NCI-H1105 (cell line): ENCODE measurements at places on chromosomes 1 and 21.

DNA sequence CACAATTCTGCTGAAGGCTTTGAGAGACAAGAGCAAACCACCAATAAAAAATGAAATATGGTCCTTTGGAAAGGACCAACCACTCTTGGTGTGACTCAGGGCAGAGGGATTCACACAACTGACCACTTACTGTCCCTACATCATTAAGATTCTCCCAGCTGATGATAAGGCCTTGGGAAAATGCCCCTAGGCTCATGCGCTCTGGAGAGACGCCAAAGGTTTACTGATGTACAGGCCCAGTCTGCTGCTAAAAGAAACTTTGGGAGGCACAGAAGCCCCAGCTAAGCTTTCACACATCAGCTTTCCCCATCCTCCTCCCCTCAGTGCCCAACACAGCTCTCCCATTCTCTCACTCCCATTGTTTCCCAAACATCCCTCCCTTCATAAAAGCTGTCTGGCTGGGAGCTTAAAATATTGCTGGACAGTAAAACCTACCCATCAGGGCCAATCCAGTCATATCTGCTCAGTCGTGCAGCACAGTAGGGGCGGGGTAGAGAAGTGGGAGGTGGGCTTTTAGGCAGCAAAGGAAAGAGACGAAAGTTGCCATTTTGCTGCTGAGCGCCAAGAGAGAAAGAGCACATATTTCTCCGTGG lies at the start of gene GJA8:
TSS of gene GJA8 (plus strand) at position 543 of the 593 bp plus-strand sequence. CDS start 5,161 bp downstream, outside the sequence.
- no peak for DNase-seq

DNA sequence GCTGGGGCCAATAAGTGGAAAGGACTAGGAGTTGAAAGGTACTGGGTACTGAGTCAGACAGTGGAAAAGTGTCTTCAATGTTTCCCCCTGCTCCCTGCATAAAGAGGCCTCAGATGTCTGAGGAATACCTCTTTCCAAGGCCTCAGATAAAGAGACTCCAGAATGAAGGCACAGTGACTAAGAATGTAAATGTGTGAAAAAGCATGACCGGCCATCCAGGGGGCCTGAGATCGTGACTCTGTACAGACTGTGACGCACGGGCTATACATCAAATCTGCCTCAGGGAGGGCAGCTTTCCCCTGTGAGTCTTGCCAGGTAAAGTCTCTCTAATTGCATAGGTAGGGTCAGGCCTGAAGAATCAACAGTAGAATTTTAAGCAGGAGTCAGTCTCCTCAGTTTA lies 1690.5 kb downstream of the KCNT2 start:
- DNase-seq: no peak

- peak; percentile 43 for DNase-seq
Observed at GRCh38 chr1:72915581-72915980, 633.2 kb upstream of the NEGR1 start.

DNA sequence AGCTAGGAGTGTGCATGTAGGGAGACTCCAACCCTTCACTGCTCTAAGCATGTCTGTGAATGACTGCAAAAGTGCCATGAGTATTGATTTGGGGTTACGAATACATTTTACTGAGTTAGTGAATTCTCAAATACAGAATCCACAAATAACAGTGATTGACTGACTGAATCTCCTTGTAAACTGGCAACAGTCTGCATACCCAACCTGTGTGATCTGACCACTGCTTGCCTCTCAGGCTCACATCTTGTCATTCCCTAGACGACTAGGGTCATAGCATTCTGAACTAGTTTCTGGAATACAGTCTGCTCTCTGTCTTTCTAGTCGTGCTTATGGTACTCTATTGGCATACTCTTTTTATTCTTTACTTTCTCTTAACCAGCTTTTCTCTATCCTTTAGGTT lies 7.4 kb downstream of the RRP15 start:
- DNase-seq: no peak

DNA sequence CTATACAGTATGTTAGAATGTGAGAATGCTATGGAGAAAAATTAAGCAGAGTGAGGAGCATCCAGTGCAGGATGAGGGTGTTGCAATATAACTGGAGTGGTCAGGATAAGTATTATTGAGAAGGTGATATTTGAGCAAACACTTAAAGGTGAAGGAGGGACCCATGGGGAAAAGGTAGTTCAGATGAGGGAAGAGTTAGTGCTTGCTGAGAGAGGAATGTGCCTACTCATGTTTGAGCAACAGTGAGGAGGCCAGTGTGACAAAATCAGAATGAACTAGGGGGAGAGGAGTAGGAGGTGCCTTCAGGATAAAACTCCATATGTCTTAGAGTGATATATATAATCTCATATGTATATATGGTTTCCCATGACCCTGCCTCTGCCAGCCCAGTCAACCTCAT lies 6.2 kb upstream of the TRIM45 start:
- DNase-seq: no peak

DNA sequence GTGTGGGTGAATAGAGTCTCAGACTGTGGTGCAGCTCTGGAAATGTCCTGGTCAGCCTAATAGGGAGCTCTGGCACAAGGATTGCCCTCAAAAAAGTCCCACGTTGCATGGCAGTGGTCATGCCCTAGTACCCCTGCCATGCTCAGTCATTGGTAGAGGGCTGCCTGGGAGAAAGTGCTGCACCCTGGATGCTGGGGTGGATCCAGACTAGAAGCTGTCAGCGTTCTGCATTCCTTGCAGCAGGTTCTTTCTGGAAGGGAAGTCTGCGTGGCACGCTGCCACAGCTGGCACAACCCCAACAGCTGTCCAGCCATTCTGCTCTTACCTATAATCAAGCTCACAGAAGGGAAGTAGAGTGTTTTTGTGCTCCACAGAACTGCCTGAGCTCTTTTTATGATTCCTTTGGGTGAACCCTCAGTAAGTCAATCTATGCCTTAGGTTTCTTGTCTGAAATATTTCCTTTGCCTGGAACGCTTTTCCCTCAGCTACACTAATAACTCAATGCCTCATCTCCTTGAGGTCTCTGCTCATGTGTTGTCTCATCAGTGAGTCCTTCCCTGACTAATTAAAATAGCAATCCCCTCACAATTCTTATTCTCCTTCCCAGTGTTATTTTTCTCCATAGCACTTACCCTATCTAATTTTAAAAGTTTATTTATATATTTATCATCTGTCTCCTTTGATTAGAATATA lies 61.5 kb upstream of the JAK1 start:
- peak; percentile 57 for DNase-seq

GRCh38 chr21:31457675-31458074 lies 113.6 kb upstream of the TIAM1 start:
- DNase-seq: no peak
